ENCODE measurements at places on chromosomes 7 and 10.

DNA sequence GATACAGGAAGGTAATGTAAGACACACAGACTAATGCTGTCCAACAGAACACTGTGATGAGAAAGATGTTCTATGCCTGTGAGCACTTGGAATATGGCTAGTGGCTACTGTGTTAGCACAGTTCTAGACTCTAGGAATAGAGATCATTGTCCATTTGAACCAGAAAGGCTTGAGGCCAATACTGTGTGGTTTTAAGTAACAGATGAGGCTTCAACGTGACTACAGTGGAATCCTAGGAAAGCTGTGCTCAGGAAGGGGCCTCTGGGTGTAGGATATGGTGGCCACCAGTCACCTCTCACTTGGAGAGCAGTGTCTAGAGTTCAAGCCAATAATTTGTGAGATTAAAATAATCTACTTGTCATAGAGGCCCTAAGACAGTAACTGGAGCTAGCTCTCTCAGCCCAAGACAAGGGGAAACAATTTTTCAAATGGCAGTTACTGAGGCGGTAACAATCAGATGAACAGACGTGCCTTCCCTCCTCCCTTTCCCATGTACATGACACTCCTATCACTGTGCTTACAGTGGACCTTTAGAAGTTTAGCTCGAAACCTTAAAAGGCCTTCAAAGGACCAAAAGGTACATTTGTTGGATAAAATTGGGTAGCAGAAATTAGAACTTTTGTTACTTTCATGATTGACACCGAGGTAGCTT is 10.2 kb downstream of the ZDHHC16 start:
- DNase-seq, result no peak

DNA sequence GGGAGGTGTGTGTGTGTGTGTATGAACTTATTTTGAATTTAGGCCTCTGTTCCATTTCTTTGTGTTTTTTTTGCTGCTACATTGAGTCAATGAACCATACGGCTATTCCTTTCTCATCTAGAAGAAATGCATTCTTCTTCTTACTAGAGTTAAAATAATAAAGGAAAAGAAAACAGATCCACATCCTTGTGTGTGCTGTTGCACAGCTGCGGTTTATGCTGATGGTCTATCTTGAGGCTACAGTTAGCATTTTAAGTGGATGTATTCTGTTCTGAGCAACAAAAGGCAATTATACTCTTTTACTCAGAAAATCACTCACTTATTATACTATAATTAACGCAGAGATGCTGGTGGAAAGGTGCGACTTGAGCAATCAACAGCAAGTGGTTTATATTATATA is 615.0 kb upstream of the MBL2 start:
- no peak for DNase-seq

- no peak for DNase-seq
These were observed 23.0 kb downstream of the SMURF1 start for GRCh38 chr7:99120916-99121315.

GRCh38 chr10:124035928-124036558 is 57.4 kb downstream of the CHST15 start:
- no peak for DNase-seq

- DNase-seq, result no peak
These were observed 65.7 kb upstream of the INSIG1 start for GRCh38 chr7:155231941-155232340.

DNA sequence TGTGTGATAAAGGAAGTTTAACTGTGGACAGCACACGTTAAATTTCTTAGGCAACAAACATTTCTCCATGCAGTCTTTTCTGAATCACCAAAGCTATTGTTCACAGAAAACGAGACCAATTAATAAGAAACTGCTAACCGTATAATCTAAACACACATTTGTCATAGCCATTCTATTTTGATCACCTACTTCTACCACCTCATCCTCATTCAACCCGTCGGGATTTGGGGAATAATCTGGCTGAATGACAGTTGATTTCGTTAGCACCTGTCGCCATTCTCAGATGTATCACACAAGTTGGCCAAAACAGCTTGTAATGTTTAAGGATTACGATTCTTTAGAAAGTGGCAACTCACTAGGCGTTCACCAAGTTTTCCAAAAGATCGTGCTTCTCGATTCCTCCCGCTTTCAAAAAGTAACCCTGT is 1.2 kb downstream of the EZH2 start:
- no peak for DNase-seq

GRCh38 chr7:155001756-155002410 is 1.0 kb downstream of the PAXIP1 start:
- DNase-seq, result no peak

- DNase-seq, result no peak
These were observed 116.2 kb upstream of the MKX start for GRCh38 chr10:27861781-27862180.

- DNase-seq, result no peak
These were observed 171.2 kb downstream of the LSM5 start for GRCh38 chr7:32319012-32319382.

- DNase-seq, result no peak
These were observed 114.0 kb upstream of the RET start for GRCh38 chr10:42962902-42963231.

- DNase-seq, result no peak
These were observed 299.2 kb downstream of the EXOC4 start for GRCh38 chr7:133552079-133552478.
